Retina (tissue), 1 donor: ENCODE measurements at places on chromosomes 4 and X.
A peak's percentile ranks its signal among the peaks of the same experiment; 100 is the strongest.

DNA sequence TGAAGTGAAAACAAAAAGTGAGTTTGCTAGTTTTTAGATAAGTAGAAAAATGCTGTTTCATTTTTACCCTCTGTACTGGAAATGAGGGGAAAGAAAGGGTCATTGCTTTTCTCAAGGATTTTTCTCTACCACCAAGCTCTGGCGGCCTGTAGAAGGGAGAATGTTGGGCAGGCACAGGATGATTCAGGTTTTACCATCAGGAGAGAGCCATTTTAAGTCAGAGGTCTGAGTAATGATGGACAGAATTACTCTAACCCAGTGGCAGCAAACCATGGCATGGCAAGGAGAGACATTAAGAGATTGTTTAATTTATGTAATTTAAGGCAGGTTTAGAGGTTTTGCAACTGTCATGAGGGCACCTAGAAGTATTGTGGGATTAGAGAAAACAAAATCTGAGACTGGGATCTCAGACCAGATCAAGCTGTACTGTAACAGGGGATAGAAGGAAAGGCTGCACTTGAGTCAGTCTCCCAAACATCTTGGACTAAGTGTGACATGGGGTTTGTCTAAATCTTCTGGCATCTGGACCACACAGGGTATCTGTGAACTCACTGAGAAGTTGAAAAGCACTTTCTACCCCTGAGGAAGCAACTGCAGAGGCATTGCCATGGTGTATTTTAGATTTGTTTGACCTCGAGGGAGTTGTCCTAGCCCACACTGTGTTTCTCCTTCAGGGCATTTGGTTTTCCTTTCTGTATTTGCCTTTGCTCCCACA lies 81.6 kb downstream of the BANK1 start:
- no peak for DNase-seq

GRCh38 chrX:446245-446644 lies 59.5 kb upstream of the PPP2R3B start:
- no peak for DNase-seq

DNA sequence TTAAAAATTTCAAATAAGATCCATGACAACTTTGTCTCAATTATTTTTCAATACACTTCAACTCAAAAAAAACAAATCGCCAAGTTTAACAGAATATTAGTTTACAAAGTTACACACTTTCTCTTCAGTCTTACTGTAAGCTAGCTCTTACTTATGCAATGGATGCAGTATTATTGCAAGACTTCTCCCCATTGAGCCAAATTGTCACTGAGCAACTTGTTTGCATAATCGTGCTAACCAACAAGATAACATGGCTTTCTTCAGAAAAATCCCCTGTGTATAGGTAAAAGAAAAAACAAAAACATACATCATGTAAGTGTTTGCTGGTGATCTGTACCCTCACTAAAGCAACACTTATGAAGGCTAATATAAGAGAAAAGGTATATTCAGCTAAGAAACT lies 18.9 kb downstream of the DNAJB14 start:
- DNase-seq: no peak

DNA sequence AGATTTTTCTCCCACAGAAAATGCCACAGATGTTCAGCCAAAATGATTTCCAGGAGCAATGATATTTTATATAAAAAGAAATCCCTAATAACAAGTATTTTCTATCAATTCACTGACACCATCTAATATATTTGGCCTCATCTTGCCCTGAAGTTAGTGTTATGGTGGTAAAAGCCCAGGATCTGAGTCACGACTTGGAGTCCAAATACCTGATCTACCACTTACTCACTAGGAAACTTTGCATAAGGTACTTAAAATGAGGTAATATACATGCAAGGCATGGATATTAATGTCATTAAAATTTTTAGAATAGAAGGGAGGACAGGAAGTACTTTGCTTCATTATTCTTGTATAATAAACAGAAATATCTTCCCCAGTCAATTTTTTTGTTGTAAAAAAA lies 16.3 kb downstream of the PPP3CA start:
- no peak for DNase-seq

- no peak for DNase-seq
These were observed 214.0 kb upstream of the SLIT2 start for GRCh38 chr4:20037745-20038144.

DNA sequence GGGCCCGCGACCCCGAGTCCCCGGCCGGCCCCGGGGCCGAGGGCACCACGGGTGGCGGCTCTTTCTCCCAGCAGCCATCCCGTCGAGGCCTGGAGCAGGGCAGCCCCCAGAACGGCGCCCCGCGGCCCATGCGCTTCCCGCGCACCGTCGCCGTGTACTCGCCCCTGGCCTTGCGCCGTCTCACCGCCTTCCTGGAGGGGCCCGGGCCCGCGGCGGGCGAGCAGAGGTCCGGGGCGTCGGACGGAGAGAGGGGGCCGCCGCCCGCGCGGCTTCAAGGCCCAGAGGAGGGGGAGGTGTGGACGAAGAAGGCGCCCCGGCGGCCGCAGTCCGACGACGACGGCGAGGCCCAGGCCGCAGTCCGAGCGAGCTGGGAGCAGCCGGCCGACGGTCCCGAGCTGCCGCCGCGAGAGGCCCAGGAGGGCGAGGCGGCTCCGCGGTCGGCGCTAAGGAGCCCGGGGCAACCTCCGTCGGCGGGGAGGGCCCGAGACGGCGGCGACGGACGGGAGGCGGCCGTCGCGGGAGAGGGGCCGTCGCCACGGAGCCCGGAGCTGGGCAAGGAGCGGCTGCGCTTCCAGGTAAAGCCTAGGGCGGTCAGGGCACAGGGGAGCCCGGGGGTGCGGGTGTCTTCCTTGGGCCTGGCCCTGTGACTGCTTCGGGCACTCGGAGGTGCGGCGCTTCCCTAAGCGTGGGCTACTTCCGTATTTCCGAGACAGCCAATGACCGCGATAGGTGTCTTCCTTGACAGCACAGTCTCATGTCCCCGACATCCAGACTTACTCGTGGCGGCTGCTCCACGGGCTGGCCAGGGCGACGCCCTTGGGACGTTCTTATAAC lies 845 bp downstream of the ZAR1 start:
- DNase-seq: peak; percentile 59

- DNase-seq: no peak
These were observed 93.8 kb downstream of the CRLF2 start for GRCh38 chrX:1118572-1119199.

DNA sequence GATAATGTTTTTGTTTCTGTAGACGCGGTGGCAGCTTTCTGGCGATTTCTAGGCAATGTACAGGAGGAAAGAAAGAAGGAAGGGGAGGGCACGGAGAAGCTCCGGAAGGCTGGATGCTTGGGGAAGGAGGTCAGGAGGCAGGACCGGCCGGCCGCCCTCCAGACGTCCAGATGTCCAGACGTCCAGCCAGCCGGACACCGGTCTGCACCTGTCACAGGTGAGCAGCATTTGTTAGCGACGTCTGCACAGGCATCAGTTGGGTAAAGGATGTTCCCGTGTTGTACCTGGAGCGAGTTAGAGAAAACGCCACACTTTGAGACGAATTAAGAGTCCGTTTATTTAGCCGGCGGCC lies 90.0 kb upstream of the PPP2R3B start:
- no peak for DNase-seq

- no peak for DNase-seq
These were observed 306.6 kb downstream of the PPP3CA start for GRCh38 chr4:101040776-101041175.

- DNase-seq: no peak
These were observed 318.6 kb downstream of the HNRNPD start for GRCh38 chr4:82055156-82055555.

DNA sequence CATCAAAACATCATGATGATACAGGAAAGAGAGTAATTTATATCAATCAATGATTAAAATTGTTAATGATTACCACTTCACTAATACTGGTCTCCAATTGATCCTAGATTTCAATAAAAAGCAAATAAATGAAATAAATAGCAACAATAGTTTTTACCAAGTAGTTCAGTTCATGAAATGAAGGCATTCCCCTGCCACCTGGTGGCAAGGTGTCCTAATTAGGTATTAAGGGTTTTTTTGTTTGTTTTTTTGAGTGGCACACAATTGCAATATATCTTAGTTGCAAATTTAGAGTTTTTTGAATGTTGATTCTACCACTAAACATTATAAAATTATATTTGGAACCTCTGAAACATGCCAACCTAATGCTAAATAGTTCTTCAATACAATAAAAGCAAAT lies 157.4 kb upstream of the PDE5A start:
- DNase-seq: no peak

DNA sequence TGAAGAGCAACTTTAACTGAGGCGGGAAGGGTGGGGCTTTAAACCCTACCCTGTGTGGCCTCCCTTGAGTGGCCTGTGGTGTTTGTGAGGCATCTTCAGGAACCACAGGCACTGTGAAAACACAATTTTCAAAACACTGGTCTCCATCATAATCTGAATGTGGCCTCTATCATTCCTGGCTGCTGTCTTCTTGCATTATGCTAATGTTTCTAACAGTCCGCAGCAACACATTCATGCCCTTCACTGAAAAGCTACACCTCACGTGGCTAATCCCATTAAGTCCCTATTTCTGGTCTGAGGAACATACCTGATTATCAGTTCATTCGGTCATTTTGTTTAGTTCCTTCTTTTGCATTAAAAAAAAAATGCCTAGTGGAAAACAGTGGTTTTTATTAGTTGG lies 94.6 kb downstream of the F11 start:
- no peak for DNase-seq

GRCh38 chr4:122003335-122003734 lies 51.5 kb upstream of the TRPC3 start:
- no peak for DNase-seq

DNA sequence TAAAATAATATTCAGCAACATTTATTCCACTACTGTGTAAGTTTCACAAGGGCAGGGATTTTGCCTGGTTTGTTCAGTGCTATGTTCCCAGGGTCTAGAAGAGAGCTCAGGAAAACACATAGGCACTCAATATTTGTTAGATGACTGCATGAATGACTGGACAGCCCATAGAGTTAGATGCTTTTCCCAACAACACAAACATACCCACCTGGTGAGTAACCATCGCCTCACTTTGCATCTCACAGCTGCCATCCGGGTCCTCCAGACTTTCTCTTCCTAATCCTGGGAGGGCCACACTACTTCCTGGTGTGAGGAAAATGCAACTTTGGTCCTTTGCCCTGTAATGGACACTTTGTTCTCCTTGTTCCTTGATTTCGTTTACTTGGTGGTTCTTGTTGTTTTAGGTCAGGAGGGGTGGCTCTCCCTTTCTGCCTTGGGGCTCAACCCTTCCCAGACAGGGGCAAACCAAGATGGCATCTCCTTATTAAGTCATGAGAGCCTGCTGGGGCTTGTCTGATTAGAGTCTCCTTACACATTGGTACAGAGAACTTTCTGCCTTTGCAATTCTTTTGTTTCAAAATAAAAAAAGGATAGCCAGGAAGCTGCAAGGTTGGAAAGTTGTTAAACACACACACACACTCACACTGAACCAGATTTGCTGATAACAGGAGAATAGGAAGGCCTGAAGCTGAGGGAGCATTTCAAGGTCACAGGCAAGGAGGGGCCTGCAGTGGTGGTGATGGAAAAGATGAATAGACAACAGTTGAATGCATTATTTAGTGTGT lies 190.6 kb downstream of the MID1IP1 start:
- peak; percentile 21 for DNase-seq

- no peak for DNase-seq
These were observed 51.8 kb downstream of the STX18 start for GRCh38 chr4:4490041-4490440.

- DNase-seq: peak; percentile 48
These were observed 232.4 kb downstream of the PPP3CA start for GRCh38 chr4:101114936-101115372.

DNA sequence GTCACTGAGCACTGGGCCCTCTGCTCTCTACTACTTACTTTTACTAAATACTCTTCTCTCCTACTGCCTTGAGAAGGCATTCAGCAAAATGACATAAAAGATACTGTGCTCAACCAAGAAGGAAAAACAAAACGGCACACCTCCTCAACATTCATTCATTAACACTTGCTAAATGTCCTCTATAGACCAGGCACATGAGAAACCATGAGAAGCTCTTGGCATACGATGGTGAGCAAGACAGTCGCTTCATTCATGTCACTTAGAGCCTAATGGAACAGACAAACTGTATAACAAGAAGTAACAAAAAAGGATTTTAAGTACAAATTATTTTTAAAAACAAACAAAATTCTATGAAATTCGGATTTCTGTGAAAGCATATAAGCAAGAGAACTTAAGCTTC lies 38.7 kb downstream of the COL25A1 start:
- DNase-seq: no peak

- DNase-seq: no peak
These were observed 281.3 kb downstream of the FRMPD4 start for GRCh38 chrX:12419591-12419990.

GRCh38 chrX:11619441-11619840 lies 46.3 kb downstream of the ARHGAP6 start:
- no peak for DNase-seq

DNA sequence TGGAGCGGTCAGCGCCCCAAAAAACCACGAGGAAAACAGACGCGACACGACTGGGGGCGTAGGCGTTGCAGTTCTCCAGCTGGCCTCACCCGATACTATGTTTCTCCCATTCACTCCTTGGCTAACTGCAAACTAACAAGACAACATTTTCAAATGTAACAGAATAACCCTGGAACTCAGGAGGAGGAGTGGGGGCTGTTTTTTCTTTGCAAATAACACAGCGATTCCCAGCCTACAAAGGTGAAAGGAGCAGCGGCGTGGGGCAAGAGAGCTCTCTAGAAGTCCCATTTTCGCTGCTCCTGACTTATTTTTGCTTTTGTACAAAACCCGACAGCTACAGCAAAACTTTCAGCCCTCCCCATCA lies 1.6 kb downstream of the SOX3 start:
- DNase-seq: peak; percentile 61

GRCh38 chr4:169215656-169216055 lies 55.1 kb downstream of the SH3RF1 start:
- DNase-seq: no peak

DNA sequence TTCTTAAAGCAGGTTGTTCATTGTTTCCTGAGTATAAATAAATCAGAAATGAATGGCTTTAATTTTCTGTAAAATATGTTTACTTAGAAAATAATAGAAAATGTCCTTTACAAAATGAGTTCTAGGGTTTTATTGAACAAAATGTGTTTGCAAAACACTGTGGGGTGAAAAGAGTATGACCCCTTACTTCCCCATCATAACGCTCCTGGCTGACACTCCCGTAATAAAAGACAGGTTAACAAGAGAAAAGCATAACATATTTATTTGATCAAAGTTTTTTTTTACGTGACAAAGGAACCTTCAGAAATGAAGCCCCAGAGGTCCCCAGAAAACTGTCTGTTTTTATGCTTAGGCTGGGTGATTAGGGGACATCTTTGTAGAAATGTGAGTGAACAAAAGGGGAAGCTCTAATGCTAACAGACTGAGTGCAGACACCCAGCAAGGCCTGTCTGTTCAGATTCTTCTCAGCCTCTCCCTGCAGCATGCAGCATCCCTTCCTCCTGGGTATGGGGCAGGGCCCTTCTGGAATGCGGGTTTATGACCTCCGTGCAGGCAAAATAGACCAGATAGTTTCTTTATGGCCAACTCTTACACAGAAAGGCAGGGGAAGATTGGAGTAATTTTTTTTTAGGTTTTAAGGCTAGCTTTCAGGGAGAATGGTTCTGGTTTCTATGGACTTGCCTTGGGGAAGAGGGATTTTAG lies 26.1 kb downstream of the ZFP42 start:
- DNase-seq: peak; percentile 50

- DNase-seq: no peak
These were observed 22.7 kb downstream of the RASGEF1B start for GRCh38 chr4:81449015-81449414.

GRCh38 chrX:74251006-74251930 lies 52.7 kb upstream of the ZCCHC13 start:
- no peak for DNase-seq
